LHCN-M2 (cell line): ENCODE measurements at places on chromosomes 7 and 10. TPM values are rescaled to one million over a fixed set of nuclear protein-coding genes. Genes with fewer than 3 reads are reported as not detected.

DNA sequence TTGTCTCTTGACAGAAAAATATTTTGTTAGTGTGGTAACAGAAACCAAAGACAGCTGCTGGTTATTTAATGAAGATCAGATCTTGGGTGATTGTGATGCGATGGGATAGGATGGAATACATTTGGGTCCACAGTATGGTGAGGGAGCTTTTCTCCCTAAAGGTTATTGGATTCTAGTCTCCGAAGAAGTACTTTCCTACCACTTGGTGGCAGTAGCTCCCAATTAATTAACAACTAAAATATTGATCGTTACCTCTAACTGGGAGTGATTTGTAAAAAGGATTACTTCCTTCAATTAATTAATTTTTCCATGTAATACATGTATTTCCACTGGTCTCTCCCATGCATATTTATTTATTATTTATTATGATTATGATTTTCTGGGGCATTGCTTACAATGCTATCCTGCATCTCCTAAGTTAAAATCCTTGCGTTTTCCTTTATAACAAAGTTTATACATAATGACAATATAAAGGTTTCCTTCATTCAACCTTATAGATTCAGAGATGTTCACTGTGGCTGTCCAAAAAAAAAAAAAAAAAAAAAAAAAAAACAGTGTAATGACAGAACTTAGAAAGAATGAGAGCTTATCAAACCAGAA lies 25.6 kb downstream of the TMEM196 start:
- peak; percentile 42 for DNase-seq

DNA sequence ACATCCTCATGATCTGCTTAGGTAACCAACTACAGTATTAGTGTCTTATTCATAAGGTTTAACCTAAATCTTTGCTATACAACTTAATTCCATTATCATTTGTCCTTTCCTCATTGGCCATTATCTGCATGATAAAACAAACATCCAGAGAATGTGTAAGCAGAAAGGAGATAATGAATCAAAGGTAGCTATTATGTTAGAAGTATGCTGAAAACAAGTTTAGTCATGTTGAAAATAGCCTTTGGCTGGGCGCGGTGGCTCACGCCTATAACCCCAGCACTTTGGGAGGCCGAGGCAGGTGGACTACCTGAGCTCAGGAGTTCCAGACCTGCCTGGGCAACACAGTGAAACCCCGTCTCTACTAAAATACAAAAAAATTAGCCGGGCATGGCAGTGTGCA lies 78.2 kb downstream of the NT5C2 start:
- DNase-seq, result no peak

- peak; percentile 87 for DNase-seq
These were observed 1.9 kb upstream of the AEBP1 start for GRCh38 chr7:44101966-44102845.

DLX6 gene
- total RNA-seq, result 0.06 TPM in 1 of 2 replicates, not detected in the other

DNA sequence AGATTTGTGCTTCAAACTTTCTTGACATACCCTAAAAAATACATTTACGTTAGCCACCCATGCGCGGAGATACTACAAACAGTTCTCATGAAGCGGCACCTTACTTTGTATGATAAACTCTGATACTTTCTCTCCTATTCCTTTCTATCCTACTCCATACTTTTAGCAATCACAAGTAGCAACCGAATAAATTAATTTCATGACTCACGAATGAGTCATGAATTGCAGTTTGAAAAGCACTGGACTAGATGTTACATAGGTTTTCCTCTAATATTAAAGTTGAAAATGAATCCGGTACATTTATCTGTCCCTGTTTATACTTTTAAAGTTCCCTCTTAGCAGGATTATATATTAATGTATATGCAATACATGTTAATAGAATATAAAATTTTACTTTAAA lies 67.6 kb downstream of the CUBN start:
- peak; percentile 90 for DNase-seq

DNA sequence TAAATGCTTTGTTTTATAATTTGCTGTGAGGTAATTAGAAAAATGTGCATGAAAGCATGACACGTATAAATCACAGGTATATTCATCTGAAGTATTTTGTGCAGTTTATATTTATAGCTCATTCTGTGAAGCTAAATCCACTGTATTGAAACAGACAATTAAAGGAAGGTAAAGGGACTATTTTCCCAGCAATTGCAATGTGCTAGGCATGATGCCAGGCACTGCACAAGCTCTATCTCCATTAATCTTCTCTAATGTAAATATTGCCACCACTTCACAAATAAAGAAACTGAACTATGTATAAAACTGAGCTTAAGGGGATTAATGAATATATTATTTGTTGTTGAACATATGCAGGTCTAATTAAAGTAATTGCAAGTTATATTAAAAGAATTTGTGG lies 1012.5 kb downstream of the NRG3 start:
- DNase-seq, result no peak

ACTR3C gene
- total RNA-seq, result not detected in 2 replicates

DNA sequence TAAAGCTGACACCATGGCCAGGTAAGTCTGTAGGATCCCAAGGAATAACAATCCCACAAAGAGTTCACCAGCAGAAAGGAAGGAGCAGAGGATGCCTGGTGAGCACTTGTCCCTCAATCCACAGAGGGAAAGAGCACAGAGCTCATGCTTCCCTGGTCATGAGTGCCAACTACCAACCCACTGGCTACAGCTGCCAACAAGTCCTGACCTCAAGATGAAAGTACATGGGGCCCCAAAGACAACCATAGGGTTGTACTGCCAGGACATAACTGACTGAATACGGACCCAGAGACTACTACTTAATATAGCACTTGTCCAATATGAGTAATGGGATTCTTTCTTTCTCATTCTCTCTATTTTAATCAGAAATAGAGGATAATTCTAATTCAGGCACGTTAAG lies 83.3 kb downstream of the JCAD start:
- DNase-seq, result no peak

DNA sequence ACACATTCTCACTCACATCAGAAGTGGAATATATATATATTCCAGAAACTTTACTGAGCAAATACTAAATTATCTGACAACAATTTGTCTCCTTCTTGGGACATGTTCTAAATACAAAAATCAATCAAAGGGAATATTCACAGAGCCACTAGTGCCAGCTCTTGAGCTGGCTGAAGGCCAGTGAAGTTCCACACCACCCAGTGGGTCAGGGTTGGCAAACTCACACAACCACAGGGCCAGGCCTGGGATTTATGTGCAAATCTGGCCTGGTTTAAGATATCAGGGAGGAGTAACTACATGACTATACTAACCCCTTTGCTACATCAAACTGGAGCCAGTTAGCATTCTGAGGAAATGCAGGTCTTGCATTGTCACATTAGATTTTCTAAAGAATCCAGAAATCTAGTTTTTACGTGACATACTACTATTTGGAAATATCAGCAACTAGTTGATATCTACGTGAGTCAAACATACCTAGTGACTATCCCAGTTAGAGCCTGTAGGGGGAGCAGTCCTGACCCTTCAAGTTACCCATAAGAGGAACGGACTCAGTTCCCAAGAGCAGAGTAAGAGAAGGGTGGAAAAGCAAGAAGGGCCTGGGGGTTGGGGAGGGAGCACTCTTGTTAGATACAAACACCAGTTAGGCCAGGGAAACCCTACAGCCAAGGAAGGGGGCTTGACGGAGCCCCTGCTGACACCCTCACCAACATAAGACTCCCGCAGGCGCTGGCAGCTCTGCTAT lies 600.4 kb downstream of the KCNMA1 start:
- DNase-seq, result peak; percentile 7

DNA sequence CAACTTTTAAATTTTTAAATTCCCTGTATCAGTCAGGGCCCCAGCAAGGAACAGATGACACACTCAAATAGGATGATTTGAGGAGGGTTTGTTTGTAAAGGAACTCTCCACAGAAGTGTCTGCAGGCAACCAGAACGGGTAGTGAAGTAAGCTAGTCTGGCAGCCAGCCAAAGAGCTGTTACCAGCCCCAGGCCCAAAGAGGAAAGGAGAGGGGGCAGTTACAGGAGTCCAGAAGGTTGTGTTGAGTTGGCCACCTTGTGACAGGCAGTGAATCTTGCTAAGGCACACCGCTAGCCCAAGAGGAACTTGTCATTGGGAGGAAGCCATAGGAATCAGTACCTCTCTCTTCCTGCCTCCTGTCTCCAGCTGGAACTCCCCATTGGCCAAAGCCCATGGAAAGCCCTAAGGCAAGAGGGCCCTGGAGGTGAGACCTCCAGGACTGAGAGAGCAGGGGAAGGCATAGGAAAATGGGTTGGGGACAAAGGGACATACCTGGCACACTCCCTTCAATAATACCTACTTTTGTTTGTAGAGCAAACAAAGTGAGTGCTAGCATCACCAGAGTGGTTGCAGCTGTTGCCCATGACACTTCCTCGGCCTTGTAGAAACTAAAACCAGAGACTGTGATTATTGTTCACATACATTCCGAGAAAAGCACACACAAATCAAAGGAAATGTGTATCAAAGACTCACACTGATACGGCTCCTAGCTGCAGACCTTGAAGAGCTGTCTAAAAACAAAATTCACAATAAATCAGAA lies 25.4 kb upstream of the GATAD1 start:
- no peak for DNase-seq

DNA sequence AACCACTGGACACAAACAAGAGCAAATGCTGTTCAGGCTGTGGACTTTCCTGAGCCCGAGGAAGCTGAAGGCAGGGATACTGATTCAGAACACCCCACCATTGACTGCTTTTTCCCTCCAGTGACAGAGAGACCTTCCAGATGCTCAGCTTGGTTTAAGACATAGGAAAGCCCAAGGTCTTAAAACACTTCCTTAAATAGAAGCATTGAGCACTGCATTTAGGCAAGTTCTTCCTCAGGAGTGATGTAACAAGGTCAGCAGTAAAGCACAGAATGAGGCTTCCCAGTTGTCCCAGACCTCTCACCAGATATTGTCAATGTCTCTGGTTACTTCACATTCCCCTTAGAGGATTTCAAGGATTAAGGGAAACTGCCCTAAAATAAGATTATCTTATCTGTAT lies 19.6 kb upstream of the CDCA7L start:
- DNase-seq, result no peak

- DNase-seq, result peak; percentile 80
These were observed 283.0 kb downstream of the USP6NL start for GRCh38 chr10:11328264-11329061.

SPOCK2 gene
- total RNA-seq, result 0.06 and 0.29 TPM in 2 replicates

DNA sequence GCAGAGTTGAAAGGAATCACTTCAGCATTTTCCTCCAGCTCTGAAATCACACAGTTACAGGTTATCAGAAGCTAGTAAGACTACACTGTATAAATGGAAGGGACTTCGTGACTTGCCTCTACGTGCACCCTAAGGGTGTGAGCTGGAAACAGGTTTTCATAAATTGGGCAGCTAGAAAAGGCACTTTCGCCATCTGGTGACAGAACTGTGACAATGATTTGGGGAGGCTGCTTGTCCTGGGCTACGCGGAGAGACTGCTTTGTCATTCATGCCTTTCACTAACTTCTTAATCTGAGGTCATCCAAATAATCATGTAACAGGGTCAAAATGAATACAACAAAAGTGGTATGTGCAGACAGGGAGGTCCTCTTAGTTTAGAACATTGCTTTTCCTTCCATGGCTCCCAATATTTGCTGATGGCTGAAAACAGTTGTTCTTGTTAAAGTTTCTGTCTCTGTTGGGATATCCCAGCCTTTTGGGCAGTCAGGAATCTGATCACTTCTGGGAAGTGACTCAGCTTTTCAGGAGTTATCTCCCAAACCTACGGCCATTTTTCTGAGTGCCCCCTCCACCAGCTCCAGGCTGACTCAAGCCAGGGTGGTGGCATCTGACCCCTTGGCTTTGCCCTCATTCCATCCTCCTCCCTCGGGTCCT lies 17.8 kb downstream of the VWC2 start:
- DNase-seq, result no peak

GRCh38 chr7:92851732-92852131 lies 15.4 kb upstream of the CDK6 start:
- no peak for DNase-seq

DNA sequence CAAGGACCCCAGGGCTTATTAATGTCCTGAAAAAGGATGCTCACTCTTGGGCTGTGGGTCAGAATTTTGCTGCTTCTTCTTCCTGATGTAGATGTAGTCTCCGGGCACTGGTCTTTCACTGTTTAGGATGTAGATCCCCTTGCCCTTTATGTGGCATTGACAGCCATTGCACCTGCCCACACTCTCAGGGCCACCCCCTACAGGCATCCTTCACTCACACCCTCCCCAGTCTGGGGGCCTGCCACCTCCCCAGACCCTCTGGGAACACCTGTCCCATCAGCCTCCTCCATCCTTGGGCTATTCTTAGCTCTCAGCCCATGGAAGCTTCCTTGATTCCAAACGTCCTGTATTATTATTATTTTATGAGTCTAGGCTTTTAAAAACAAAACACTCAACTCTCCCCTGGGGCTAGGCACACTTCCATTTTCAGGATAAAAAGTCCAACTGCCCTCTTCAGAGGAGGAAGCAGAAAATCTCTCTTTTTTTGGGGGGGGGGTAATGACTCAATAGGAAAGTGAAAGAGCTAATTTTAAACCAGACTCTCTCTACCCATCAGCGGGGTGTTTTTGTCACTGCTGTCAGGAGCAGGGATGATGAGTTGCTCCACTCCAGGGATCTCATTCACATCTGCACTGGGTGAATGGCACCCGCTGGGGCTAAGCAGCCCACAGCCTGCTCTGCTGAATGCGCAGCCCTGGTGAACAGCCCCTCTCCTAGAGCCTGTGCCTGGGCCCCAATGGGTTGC lies 11.5 kb upstream of the KLRG2 start:
- DNase-seq, result no peak

DNA sequence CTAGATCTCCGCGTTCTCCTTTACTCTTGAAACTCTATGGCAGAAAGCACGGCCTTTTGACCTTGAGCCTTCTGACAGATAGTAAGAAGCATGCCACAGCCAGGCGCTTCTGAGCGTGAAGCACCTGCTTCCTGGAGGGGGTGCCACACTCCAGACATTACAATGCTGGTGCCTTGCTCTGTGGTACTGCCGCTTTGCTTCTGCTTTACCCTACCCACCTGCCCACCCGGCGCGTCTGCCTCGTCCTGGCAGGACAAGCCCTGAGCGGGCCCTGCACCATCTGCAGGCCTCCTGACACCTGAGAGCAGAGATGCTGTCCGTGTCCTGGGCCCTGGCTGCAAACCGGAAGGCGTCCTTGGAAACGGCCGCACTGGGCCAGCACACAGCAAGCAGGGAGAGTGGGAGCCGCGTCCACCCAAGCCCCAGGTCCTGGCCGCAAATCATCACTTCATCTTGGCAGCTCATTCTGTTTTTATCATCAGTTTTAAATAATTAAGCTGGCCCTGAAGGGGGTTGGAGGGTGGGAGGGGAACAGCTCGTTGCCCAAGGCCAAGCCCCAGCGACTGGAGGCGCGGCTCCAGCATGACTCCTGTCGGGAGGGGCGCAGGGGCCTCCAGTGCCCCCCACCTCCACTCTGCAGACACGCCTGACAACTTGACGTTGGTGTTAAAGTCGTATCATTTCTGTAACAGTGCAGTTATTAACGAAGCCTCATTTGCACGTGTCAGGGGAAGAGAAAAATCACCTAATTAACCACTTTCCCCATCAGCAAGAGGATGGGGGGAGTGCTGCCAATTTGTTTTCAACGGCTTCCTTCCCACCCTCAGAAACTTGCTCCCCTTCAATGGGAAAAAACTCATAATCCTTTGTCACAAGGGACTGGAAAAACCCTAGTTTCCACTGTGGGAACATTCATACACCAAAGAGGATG lies 132.2 kb downstream of the MAD1L1 start:
- DNase-seq, result peak; percentile 32
